Fibroblast of the aortic adventitia (primary cell): ENCODE measurements at places on chromosomes 6 and 20.
A peak's percentile ranks its signal among the peaks of the same experiment; 100 is the strongest.

GRCh38 chr6:47741807-47742206 is 40.0 kb upstream of the OPN5 start:
- DNase-seq, result peak; percentile 56

DNA sequence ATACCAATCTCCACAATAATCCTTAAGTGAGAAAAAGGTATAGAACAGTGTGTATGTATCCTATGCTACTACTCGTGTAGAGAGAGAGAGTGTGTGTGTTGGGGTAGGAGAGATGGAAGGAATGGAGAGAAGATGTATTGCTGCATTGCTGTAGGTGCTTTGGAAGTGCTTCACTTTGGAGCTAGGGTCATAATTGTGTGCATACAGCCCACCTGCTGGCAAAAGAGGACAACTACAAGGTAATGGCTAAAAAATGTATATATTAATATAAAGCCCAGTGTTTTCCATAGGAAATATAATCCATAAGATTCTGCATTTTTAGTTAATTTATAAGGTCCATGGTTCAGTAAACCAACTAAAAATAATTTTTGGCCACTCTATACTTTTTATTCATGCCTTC is 36.1 kb downstream of the SERAC1 start:
- DNase-seq, result peak; percentile 11

DNA sequence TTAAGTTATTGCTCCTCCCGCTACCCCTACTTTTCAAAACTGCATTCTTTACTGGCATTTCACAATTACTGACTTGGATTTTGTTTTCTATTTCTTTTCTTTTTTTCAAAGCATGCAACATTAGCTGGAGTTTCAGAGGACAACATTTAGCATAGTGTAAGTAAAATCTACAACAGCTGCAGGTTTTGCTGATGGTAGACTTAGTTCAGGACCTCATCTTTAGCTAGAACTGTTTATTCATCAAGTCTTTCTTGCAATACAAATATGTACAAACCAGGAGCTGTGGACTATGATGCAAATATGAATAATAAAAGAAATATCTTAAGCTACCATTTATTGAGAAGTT is 728 bp upstream of the CEP162 start:
- DNase-seq, result no peak

- no peak for DNase-seq
Observed at GRCh38 chr6:93454533-93454932, 35.2 kb upstream of the EPHA7 start.

GRCh38 chr6:140480852-140481251 is 1106.4 kb upstream of the CITED2 start:
- DNase-seq, result peak; percentile 86

DNA sequence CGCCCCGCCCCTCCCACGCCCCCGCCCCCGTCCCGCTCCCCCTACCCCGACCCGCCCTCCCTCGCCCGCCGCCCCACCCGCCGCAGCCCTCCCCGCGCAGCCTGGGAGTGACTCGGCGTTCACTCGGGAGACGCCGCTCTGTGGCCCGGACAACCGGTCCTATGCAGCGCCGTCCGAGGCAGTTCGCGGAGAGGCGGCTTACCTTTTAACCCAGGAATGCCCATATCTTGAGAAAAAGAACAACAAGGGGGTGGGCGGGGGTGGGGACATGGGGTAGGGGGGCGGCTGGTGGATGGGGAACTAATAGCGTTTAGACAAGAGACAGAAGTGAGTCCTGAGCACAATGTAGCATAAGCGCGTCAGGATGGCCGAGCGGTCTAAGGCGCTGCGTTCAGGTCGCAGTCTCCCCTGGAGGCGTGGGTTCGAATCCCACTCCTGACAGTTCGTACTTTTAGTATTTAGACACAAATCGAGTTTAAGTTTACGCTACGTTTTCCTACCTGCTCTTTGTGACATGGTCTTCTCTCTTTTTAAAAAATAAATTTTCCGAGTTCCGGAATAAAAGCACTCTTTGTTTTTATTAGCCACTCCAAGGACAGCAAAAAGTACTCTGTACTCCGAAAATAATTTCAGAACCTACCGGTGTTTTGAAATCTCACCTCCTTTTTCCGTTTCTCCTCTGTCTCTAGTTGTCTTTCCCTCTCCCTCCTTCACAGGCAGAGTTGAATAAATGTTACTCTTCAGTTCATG is 17.1 kb upstream of the HMGN4 start:
- DNase-seq, result peak; percentile 85

DNA sequence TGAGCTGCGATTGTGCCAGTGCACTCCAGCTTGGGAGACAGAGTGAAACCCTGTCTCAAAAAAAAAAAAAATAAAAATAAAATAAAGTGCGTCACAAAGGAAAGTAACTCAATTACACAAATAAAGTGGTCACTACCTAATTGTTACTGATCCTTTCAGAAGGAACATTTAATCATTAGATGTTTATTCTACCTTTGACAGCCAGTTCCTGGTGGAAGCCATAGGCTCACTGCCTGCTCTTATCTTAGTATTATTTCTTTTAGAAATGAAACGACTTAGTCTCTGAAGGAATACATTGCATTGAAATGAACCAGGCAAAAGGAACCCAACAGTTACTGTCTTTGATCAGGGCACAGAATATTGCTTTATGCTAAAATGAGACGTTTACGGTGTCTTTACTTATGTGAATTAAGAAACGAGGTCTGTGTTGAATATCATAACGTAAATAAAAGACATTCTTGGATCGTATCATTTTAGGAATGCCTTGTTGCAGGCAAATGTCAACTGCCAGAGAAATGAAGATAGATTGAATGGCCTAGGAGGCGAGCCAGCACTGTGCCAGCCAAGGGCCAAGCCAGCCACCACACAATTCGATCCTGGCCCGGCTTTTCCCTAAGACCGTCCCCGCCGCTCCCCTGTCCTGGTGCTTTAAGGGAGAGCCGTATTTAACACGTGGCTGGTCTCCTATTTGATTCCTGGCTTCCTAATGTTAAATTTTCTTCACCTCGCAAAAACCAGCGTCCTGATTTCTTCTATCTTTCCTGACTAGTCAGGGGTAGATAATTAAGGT is 136.7 kb upstream of the GMDS start:
- no peak for DNase-seq

DNA sequence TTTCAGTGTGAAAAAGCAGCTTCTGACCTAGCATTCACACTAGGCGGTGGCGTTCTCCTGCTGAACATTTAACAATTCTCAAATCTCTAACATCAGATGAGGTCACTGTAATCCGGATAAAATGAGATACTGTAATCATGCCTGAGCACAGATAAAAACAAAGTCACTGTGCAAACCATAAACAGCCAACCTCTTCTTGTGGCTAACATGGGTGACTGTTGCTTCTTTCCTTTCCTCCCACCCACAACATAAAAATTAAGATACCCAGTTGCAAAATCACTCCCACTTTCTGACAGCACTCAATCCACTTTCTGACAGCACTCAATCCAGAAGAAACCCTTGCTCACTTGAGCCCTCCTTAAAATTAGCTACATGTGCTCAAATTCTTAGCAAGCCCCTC is 11.5 kb upstream of the ALDH8A1 start:
- no peak for DNase-seq

- DNase-seq, result no peak
Observed at GRCh38 chr20:56249244-56249955, 868 bp downstream of the MC3R start.

GRCh38 chr6:77401231-77401630 is 62.1 kb downstream of the HTR1B start:
- DNase-seq, result no peak

- DNase-seq, result peak; percentile 48
Observed at GRCh38 chr6:126175251-126175650, 164.7 kb upstream of the CENPW start.

GRCh38 chr20:56511926-56512325 is 12.6 kb upstream of the FAM209A start:
- no peak for DNase-seq

GRCh38 chr6:170434117-170434820 is 118.8 kb downstream of the PSMB1 start:
- no peak for DNase-seq

DNA sequence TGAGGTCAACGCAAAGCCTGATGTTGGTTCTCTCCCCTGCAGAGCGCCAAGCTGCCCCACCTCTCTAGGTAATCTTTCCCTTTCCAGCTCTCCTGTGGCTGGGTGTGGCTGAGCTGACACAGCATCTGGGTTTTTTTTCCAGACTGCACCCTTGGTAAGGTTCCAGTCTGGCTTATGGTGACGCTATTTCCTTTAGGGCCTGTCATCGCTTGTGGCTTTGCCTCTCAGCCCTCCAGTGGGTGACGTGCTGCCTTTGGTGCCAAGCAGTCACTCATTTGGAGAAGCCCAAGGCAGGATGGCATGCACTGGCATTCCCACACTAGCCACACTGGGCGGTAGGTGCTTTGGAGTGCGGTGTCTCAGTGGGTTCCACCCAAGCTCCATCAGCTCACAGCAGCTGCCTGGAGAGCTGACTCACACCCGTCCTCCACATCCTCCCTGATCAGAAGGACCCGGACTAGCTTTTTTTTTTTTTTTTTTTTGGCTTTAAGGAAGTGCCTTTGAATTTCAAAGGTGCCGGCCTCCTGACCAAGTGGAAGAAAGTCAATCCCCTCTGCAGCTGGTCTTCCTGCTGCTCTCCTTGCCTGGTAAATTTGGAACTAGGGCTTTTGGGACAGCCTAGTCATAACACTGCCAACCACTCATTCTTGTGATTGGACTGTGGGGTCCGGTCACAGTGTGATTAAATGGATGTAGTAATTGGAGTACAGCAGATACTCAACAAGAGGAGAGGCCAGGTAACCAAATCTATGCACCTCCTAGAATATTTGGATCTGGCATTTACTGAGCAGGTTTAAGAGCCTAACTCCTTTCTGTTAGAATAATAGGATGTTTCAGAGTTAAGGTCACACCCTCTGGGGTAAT is 153.6 kb downstream of the CD83 start:
- DNase-seq, result peak; percentile 95

GRCh38 chr6:71287038-71287437 is 1.6 kb upstream of the OGFRL1 start:
- no peak for DNase-seq

DNA sequence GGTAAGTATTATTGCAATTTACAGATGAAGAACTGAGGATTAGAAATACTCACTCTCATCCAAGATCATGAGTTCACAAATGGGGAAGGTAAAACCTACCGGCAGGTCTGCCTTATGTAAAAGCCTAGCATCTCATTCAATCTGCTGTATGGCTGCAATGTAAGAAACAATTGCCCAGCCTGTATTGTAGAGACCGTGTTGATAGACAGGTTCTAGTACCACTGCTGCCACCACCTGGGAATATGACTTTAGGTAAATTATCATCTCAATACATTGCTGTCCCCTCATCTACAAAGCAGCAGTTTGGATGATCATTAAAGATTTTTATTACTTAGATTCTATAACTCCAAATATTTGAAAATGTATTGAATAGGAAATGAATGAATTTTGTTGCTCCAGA is 23.3 kb upstream of the ARHGAP18 start:
- DNase-seq, result no peak

DNA sequence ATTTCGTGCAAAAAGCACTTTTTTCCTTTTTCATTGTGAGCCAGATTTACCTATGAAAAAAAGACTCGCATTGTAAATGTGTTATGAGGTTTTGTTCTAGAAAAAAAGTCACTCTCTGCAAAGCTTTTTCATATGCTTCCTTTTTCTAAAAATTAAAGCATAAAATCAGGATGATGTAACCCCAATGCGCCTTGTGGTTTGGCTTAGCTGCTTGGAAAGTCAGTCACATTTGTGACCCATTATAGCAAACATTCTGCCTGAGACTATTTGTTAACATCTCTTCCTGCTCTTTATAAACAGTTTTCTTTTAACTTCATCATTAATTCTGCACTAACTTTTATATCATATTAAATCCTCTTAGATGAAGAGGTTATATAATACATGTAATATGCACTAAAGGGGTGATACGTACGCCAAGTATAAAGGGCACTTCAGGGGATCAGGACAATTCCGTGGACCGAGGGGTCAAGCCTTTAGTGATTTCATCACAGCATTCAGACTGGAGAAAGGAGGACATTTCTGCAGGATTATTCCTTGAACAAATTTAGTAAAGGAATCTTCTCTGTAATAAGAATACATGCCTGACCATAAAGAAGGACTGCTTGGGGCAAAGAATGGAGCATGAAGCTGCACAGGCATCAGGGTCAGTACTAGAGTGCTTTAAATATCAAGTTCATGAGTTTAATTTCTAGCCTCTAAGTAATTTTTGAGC is 48.1 kb upstream of the SMLR1 start:
- peak; percentile 83 for DNase-seq

DNA sequence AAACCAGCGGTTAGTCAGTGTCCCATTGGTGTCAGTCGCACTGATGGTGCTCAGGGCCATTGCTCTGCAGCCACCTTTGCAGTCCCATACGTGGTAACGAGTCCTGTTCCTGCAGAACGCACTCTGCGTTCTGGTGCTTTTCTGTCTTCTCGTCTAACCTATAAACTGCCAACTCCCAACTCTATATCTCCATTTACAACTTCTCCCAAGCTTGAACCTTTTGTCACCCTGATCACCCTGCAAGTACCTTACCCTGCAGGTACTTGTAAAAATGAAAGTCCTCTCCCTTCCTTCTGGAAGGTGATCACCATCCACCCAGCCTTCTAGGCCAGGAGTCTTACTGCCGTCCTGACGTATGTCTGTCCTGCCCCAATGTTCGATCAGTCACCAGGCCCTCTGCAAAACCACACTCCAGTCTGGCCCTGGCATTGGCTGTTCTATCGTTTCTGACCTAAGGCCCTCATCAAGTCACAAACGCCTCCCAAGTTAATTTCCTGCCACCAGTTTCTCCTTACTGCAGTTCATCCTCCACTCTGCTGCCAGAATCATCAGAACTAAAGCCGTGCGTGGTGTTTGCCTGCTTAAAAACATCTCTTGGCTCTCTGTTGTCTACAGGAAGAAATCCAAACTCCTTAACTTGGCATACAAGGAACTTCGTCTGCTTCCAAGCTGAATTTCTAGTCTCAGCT is 7.9 kb downstream of the RREB1 start:
- DNase-seq, result peak; percentile 57

- no peak for DNase-seq
Observed at GRCh38 chr6:133786016-133786415, 102.9 kb upstream of the TCF21 start.

DNA sequence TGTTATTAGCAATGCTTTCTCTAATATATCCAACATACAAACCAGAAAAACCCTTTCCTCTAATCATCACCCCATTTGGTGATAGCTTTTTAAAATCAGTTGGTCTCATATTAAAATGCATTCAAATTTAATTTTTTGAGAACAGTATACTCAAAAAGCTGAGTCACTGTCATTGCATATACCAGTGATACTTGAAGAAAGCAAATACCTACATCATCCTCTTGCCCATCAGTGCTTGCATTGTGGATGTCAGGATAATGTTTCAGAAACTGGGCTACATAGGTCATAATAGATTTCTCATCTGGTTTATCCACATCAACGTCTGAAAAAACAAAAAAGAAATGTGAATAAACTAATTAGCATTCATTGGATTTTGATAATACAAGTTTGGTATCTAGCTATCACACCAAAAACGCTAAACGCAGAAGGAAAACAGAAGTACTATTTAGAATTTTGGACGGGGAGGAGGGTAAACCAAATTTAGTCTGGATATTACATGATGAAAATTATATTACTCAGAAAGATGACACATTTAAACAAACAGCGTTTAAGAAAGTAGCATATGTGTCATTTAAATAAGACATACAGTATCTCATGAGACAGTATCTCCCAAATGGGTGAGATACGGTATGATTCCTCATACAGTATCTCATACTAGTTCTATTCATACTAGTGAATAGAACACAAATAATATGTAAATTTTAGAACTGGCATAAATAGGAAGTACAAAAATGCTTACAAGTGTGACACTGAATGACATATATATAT is 134.6 kb downstream of the SYNE1 start:
- DNase-seq, result no peak

GRCh38 chr6:106788761-106789160 is 159.4 kb downstream of the QRSL1 start:
- no peak for DNase-seq
